Fibroblast of skin of right biceps (primary cell): ENCODE measurements at places on chromosomes 12 and 14.

- no peak for DNase-seq
Measured at GRCh38 chr12:1876086-1876485, 42.4 kb downstream of the CACNA2D4 start.

DNA sequence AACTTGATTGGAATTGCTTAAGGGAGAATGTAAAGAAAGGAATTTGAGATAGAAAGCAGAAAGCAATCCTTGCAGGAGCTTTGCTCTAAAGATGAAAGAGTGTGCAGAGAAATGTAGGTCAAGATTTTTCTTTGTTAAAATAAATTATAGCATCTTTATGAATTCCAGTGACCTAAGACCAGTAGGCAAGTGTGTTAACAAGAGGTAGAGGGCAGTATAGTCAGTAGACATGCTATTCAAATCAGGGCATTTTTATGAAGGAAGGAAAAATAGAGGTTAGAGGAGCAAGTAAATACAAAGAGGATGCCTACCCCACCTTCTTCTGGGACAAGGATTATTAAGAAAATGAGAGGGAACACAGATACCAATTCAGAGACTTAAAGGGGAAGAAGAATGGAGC, 148.5 kb downstream of the PLCZ1 start:
- no peak for DNase-seq

GRCh38 chr14:20971705-20972021, 16.4 kb downstream of the RNASE2 start:
- no peak for DNase-seq

DNA sequence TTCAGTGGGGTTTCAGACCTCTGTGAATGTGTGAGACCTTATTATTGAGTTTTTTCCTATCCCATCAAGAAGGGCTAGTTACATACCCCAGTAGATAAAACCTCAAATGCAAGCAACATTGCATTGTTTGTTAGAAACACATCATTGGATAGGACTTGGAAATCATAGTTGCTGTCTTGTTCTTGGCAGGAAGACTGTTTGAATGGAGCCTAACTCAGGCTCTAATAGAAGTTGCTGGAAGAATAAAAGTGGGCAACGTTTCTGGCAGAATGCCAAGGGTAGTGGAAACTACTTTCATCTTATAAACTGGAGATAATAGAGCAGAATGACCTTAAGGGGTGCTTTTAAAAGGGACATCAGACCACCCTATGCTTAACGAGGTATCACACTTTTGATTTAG, 9.9 kb upstream of the PTHLH start:
- DNase-seq, result peak; percentile 24

DNA sequence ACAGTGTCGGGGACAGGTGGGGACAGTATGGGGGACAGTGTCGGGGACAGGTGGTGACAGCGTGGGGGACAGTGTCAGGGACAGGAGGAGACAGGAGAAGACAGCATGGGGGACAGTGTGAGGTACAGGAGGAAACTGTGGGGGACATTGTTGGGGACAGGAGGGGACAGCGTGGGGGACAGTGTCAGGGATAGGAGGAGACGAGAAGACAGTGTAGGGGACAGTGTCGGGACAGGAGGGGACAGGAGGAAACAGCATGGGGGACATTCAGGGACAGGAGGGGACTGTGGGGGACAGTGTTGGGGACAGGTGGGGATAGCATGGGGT, 139.5 kb downstream of the TMEM121 start:
- DNase-seq, result no peak

GRCh38 chr12:121003650-121004049, 12.6 kb downstream of the C12orf43 start:
- no peak for DNase-seq

DNA sequence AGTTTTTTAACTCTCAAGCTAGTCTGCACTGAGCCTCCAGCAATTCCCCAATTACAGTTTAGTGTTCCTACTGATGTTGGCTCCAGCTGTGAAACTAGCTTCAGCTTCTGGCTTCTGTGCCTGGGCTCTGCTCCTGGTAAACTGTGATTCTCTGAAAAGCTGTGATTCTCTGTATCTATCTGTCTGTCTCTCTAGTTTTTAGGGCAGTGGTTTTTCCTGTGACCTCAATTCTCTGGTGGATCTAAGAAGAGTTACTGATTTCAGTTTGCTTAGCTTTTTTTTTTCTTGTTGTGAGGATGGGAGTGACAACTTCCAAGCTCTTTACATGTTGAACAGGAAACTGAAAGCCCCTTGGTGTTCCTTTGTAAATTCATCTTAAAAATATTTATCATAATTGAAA, 3.8 kb upstream of the HIF1A start:
- DNase-seq, result no peak

DNA sequence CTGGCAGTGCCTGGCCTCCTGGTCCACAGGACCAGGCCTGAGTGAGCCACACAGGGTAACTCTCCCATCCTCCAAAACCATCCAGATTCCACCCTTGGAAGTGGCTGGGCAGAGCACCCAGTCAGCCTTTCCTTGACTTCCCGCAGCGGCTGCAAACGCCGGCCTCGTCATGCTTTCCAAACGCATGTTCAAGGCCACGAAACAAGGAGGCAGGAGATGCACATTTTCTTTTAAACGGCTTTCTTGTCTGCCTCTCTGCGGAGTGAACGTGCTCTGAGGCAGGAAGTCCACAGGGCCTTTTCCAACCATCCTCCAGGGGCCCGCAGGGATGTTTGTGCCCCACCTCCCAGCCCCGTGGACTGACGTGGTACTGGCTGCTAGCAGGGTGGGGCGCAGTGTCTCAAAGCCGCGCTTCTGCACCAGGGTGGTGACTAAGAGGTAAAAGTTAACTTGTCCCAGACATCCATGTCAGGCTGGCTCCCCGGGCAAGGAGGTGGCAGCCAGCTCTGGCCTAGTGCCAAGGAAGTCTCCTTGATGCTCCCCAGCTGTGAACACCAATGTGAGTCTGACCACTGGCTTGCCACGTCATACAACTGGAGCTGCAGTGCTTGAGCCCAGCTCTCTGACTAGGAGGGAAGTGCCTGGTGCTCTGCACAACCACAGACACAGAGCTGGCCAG, 45.0 kb downstream of the KCNA5 start:
- peak; percentile 81 for DNase-seq

GRCh38 chr12:67658486-67658885, 9.9 kb downstream of the DYRK2 start:
- DNase-seq, result no peak

GRCh38 chr14:103512701-103513611, 9.7 kb downstream of the CKB start:
- no peak for DNase-seq

GRCh38 chr12:2936301-2936700, 22.9 kb upstream of the TEAD4 start:
- no peak for DNase-seq

- DNase-seq, result peak; percentile 91
Measured at GRCh38 chr14:99231850-99232713, 39.9 kb downstream of the BCL11B start.

DNA sequence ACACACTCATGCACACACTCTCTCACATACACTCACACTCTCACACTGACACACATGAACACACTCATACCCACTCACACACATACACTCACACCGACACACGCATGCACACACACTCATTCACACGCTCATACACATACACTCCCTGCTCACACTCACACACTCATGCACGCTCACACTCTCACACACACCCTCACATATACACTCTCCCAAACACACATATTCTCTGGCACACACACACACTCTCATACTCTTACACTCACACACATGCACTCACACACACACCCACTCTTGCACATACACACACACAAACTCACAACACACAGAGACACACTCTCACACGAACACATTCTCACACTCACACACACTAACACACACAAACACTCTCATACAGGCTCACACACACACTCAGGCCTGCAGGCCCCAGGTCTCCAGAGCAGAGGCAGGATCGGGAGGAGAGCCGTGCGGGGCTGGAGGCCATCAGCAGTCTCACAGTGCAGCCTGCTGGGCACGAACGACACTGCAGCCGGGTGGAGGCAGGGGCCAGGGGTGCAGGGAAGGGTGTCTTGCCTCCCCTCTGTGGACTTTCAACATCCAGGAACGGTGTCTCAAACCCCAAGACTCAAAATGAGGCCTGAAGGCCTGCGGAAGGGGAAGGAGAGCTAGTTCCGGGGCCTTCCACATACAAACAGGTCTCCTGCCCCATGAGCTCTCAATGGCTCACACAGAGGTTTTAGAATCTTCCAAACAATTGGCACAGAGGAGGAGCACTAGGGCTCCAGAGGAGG, 148.7 kb downstream of the ANO2 start:
- peak; percentile 59 for DNase-seq

GRCh38 chr12:130481392-130481879, 143.7 kb downstream of the PIWIL1 start:
- DNase-seq, result no peak

GRCh38 chr14:36055681-36056225, 120.8 kb downstream of the PTCSC3 start:
- DNase-seq, result no peak

- DNase-seq, result no peak
Measured at GRCh38 chr12:9792185-9792900, 31.6 kb upstream of the CD69 start.

- DNase-seq, result no peak
Measured at GRCh38 chr12:88325816-88326189, 183.7 kb downstream of the TMTC3 start.

- DNase-seq, result peak; percentile 30
Measured at GRCh38 chr12:121297435-121297991, 1.0 kb upstream of the CAMKK2 start.

- no peak for DNase-seq
Measured at GRCh38 chr12:52614381-52615207, 3.8 kb downstream of the KRT73 start.

GRCh38 chr12:15862840-15863239, 19.3 kb upstream of the STRAP start:
- DNase-seq, result no peak

- DNase-seq, result no peak
Measured at GRCh38 chr14:61160798-61161197, 120.3 kb downstream of the TMEM30B start.

GRCh38 chr12:13340149-13340548, 143.6 kb downstream of the EMP1 start:
- DNase-seq, result peak; percentile 62

GRCh38 chr12:7060353-7060954, at the start of gene C1S:
Gene C1S (plus strand): TSS chr12:7060718. CDS start chr12:7061913, 1,195 bp downstream.
- peak; percentile 97 for DNase-seq

- DNase-seq, result peak; percentile 79
Measured at GRCh38 chr12:70190262-70191010, 52.8 kb upstream of the CNOT2 start.

DNA sequence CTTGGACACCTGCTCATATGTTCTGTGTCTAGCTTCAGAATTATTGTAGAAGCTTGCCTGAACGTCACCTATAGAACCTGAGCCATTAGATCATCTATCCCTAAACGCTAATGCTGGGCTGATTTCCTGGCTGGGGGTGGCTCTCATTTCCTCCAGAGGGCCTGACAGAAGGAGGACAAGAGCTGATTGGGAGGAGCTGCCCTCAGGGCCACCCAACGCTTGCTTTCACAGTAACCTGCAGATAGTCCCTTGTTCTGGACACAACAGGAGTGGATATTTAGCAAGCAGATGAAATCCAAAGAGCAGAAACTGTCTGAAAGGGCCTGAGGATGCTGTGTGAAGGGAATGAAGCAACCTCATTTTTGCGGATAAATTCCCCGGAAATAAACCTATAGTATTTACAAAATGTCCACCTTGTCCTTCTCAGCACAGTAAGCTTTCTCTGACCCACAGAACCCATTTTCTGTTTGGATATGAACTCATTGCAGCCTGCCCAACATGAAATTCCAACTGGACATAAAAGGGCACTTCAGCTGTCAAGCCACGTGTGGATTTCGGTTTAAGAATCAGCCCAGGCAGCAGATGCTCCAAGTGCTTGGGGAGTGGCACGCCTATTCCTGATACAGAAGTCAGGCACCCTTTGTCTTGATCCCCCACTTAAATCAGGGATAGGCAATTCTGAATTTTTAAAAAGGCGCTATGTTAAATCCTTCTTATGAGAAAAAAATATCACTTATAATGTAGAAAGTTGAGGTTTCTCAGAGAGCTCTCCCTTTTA, 32.8 kb upstream of the TUBA1C start:
- no peak for DNase-seq

DNA sequence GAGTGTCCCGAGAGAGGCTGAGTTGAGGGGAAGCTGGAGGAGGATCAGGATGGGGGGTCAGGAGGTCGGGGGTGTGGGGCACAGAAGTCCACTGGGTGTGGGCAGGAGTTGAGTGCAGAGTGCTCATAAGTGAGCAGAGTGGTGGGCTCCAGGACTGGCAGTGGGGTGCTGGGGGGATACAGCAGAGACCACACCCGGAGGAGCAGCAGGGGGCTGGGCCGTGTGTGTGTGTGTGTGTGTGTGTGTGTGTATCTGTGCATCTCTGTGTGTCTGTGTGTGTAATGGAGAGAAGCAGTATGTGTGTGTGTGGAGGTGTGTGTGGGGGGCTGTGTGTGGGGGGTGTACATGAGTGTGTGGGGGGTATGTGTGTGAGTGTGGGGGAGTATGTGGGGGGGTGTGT, 4.9 kb upstream of the NUDT14 start:
- DNase-seq, result no peak

DNA sequence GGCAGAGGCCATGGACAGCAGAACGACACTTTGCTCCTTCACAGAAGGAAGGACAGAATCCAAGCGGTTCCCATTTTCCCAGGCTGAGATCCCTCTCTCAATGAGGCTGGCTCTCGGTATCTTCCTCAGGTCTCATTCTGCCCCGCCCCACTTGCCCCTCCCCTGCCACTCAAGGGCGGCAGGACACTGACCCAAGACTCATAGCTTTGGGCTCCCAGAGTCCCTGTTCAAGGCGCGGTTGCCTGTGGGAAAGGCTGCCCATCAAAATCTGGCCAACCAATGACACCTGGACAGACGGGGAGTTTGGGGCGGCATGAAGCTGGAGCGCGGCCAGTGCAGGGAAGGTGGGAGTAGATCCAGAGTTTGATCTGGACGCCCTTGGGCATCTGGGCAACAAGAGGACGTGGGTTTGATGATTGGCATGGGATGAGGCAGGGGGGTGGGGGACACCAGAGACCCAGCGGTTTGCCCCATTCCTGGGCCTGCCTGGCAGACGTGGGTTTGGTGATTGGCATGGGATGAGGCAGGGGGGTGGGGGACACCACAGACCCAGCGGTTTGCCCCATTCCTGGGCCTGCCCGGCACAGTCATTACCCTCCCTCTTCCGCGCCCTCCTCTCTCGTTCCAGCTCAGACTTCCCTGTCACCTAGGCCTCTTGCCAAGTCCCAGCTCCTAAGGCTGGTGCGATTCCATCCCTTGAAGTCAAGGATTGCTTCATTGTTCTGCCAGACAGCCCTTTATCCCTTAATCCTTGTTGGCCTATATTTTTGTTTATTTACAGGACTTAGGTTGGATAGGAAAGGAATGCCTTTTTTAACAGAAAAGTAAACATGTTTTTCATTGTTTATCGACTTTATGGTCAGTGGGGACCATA, 92.1 kb downstream of the NINJ2 start:
- peak; percentile 67 for DNase-seq

GRCh38 chr12:44626883-44627282, 249.2 kb downstream of the NELL2 start:
- DNase-seq, result no peak
